ENCODE measurements at places on chromosomes 1 and 21. TPM values are rescaled to one million over a fixed set of nuclear protein-coding genes. Genes with fewer than 3 reads are reported as not detected.
A peak's percentile ranks its signal among the peaks of the same experiment; 100 is the strongest.

Gene FMN2
- polyA plus RNA-seq, result 6.9 TPM

Gene ALDH9A1
- polyA plus RNA-seq, result 113 TPM

Gene RGS16
- 0.96 TPM for polyA plus RNA-seq

GRCh38 chr1:18411820-18412641, 68.7 kb upstream of the KLHDC7A start:
- no peak for DNase-seq

DNA sequence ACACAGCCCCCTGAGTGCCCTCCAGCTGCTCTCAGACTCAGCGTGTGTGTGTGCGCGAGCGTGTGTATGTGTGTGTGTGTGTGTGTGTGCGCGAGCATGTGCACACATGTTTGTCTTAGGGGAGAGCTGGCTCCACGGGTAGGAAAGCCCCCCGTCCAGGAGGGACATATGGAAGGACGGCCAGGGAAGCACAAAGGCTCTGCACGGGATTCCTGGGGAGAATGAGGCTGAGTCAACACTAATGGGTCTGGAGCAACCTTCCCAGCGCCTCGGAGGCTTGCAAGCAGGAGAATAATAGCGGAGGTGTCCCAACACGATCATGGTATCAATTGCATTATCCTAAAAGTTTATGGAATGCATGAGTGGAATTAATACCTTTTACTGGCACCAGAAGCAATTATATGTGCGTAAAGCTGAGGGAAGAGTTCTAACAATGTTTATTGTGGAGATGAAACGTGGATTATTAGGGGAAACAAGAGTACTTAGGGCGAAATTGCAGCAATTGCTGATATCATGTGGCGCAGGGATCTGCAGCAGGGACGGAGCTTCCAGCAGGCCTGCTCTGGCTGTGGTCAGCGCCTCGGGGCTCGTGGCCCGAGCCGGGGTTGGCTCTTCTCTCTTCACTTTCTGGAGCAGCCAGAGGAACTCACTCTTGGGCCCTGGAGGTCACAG, 40.3 kb upstream of the CCDC27 start:
- DNase-seq, result no peak

DNA sequence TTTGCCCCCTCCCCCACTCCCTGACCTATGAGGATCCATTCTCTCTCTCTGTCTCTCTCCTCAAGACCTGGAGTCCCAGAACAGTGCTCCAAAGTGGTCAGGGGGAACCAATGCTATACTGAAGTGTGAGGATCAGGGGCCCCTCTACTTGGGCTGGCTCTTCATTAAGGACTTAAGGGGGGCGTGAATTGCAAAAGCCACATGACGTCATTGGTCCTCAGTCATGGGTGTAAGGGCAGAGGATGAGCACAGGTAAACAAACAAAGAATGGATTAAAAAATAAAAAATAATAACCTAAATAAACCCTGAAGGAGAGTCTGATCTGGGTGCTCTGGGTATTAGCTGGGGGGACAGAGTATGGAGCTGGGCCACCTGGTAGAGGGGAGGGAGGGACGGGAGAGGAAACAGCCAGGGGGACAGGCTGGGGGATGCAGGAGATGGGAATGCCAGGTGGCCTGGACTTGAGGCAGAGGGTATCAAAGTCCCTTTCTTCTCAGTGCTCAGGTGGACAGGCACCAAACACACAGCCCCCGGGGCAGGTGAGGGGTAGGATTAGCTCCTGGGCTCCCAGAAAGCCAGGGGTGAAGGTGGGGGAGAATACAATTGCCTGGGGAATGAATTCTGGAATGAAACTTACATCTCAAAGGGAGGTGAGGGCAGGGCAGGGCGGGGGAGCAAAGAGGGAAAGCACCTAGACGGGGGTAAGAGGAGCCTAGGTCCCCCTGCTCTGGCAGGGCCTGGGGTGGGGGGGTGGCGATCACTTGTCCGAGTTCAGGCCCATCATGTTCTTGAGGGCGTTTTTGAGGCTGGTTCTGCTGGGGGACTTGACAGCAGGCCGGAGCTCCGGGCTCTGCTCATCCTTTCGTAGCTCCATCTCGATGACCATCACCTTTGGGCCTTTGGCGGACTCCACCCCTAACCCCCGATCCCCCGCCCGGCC, 4.6 kb downstream of the MPZ start:
- DNase-seq, result no peak

DNA sequence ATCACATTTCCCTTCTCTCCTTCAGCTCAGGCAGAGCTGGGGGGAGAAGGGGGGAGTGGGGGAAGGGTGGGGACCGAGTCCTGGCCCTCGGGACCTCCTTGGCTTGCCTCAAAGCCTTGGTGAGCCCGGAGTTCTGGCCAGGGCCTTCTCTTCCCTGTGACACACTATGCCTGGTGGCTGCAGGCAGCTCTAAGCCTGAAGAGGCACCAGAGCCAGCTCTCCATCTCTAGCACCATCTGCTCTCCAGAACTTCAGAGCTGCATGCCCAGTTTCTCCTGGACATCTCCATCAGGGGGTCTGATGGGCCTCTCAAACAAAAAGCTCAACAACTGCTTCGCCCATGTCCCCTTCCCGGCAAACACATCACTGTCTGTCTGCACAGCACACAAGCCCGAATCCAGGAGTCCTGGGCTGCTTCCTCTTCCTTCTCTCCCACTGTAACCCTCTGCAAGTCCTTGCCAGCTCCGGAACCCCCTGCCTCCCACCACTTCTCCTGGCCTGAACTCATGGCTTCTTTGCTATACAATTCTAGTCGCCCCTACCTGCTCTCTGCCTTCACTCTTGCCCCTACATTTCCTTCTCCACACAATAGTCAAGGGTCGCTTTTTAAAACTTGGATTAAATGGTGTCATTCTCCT, 26.5 kb downstream of the KIAA1614 start:
- no peak for DNase-seq

- DNase-seq, result no peak
These were observed 395.1 kb upstream of the VAMP3 start for GRCh38 chr1:7375781-7376660.

DNA sequence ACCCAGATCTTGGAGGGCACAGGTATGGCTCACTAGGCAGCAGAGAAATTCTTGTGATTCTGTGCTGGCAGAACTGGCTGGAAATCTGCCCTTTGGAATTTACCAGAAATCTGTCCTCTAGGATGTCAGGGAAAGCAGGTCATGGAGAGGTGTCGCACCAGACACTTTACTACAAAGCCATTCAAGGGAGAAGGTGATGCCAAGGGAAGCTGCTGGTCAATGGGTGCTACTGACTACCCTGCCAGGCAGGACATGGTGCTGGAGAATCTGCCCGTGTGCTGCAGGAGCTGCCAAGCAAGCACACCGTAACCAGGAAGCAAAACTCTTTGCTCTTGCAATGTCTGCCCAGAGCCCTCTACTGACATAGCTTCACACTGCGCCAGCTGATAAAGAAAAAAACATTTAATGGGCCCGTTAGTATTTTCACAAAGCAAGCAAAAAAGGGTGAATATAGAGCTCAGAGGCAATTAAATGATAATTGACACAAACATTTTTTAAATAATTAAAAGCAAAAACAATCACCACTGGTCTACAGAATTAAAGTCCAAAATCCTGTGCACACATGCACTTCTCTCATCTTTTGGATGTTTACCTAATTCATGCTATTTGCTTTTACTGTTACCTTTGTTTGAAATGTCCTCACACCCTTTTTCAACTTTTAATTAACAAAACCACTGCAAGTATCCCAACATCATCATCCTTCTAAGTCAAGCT, 7.2 kb upstream of the FBXO28 start:
- DNase-seq, result no peak

GRCh38 chr1:85093644-85094043, 45.3 kb upstream of the MCOLN3 start:
- DNase-seq, result no peak

- no peak for DNase-seq
These were observed 171.9 kb upstream of the USP25 start for GRCh38 chr21:15557925-15558324.

GRCh38 chr1:76267631-76268030, 193.1 kb downstream of the ST6GALNAC3 start:
- no peak for DNase-seq

- DNase-seq, result no peak
These were observed 75.0 kb upstream of the WNT4 start for GRCh38 chr1:22217811-22218460.

GRCh38 chr1:230113593-230114236, 46.7 kb downstream of the GALNT2 start:
- no peak for DNase-seq

- peak; percentile 18 for DNase-seq
These were observed 918.8 kb upstream of the TMPRSS15 start for GRCh38 chr21:19322360-19322759.

DNA sequence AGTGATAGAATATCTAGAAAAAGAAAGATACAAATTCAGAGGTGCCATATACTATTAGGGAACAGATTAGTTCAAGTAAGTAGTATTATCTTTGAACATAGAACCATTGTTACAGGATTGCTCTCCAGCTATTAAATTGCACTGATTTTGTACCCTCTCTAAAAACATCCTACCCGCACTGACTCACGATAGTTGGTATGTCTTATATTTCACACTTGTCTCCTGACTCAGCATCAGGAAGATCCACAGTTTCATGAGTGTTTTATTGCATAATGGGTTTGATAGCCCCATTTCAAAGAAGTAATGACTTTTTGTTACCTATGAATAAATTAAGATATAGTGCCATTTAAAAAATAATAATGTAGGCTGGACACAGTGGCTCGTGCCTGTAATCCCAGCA, 6.0 kb downstream of the TATDN3 start:
- DNase-seq, result no peak
